HL-60 (cell line): ENCODE measurements at places on chromosomes 13 and 19.

GRCh38 chr19:32917616-32917996, 48.0 kb upstream of the SLC7A9 start:
- DNase-seq: no peak

- DNase-seq: no peak
Measured at GRCh38 chr13:49897713-49898112, 38.4 kb downstream of the SPRYD7 start.

DNA sequence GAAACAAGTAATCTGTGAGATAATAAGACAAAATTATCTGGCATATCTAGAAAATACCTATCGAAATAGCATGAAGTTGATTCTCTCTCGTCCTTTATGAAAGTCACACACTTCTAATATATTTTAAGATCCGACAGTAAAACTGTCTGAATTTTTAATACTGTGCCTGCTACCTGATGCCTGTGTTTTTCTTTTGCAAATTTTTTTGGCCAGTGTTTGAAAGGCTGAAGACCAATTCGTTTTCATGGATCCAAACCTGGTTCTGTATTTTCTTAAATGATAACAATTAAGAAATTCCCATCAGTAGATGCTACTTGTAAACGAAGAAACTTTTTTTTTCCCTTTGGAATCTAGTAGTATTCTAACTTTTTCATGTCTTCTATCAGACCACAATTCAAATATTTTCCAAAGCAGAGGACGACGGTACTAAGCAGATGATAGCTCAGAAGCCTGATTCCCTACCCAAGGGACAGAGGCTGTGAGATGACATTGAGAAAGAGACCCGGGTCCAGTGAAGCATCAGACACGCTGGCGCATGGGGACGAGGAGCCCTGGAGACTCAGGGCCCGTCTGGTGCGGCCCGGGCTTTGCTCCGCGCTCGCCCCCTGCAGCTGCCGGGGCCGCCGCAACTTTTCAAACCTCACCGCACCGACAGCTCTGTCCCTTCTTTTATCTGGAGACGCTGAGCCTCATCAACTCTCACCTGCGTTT, 49.5 kb upstream of the PABPC3 start:
- no peak for DNase-seq

- no peak for DNase-seq
Measured at GRCh38 chr13:112184261-112184660, 117.3 kb downstream of the SOX1 start.

- no peak for DNase-seq
Measured at GRCh38 chr19:29303719-29304090, 90.8 kb upstream of the UQCRFS1 start.

DNA sequence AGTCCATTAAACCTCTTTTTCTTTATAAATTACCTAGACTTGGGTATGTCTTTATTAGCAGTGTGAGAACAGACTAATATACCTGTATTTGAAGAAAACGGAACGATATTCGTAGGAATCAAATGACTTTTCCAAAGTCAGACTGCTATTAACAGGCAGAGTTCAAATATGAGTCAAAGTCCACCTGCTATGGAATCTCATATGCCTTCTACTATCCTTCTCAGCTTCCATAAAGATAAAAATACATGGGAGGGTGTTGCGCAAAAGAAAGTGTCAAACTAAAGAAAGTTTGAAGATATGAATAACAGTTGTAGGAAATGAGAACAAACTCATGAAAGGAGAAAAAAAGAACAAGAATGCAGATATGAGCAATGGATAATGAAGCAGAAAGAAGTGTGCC, 704.6 kb downstream of the EFNB2 start:
- DNase-seq: no peak

- DNase-seq: no peak
Measured at GRCh38 chr13:91719033-91719432, 320.6 kb downstream of the GPC5 start.

- DNase-seq: no peak
Measured at GRCh38 chr19:1914826-1915341, 9.7 kb downstream of the ADAT3 start.

- no peak for DNase-seq
Measured at GRCh38 chr13:81184556-81185265, 843.8 kb upstream of the SPRY2 start.

- no peak for DNase-seq
Measured at GRCh38 chr13:41312176-41312500, 1.1 kb downstream of the NAA16 start.

GRCh38 chr13:113787694-113788093, 28.7 kb downstream of the TMEM255B start:
- DNase-seq: no peak

DNA sequence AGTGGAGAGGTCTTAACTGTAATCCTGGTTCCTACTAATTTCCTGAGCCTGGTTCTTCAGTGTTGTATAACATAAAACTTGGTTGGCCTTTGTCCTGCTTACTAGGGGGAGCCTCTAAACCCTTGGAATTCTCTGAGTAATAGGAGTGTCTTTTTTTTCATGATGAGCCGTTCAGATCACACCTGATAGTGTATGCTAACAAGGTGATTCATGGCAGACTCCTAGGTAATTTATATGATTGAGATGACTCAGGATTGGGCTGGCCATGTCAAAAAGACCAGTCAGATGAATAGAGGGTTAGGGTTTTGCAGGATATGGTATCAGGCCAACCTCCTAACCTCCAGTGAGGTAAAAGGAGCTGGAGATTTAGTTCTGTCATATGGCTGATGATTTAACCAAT, 135.8 kb upstream of the KLF12 start:
- no peak for DNase-seq

GRCh38 chr13:24670961-24671381, 9.2 kb upstream of the ATP12A start:
- DNase-seq: no peak

DNA sequence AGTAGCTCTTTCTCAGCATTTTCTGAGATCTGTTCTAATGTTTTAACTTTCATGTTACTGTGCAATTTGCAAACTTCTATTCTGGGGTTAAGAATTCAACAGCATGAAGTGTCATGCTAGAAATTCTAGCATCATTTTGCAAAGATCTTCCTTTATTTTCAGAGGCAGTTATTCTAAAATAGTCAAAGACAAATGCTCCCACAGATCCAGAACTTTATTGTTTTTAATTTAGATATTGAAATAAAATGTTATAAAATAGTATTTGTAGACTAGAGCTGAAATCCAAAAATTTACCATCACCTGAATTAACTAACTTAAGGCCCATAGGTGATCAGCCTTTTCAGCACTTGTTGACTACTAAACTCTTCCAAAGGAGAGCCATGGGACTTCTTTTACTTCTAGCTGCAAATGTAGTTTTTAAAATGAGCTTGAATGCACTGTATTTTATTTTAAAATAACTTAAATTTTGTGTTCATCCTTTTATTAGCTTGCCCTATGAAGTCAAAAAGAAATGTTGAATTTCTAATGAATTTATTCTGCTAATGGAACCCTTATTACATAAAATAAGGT, 3.2 kb downstream of the MAB21L1 start:
- DNase-seq: no peak

DNA sequence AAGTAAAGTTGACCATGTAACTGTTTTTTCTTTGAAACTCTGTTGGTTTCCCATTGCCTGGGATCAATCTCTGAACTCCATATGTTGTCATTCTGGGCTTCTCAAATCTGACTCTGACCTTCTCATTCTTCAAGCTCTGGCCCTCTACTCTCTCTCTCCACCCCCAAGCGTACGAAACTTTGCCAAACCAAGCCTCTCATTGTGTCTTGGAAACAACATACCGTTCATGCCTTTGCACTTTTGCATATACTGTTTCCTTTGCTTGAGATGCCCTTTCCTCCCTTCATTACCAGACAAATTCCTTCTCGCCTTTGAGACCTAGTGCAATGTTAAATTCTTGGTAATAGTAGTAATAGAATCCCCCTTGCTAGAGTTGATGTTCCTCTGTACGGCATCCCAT, 113.7 kb downstream of the OLFM4 start:
- no peak for DNase-seq

GRCh38 chr13:29591310-29591709, 4.2 kb downstream of the SLC7A1 start:
- DNase-seq: no peak

DNA sequence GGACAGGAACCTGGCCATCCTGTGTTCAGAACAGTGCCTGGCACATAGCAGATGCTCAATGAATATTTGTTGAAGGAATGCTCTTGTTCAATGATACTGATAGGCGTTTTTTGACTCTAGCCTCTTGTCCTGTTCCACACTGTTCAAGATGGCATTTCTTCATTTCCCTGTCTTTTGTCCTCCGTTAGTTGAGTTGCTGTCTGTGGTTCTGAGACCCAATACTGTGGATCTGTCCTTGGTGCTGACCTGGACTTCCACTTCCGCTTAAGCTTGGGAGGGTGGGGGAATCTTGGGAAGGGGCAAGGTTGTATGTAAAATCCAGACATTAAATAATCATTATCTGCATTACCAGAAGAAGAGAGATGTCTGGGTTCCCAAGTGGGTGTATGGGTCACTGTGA, 8.3 kb upstream of the KCNN4 start:
- DNase-seq: no peak

DNA sequence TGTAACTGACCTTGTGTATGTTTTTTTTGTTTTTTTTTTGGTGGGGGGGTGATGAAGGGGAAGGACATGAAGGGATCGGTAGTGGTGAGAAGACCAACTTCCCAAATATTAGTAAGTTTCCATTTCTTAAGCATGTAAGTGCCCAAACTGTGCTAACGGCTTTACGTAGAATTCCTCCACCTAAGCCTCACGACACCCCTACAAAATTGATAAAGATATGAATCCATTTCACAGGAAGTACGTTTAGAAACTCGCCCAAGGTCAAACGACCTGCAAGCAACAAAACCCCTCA, 649 bp downstream of the UQCRFS1 start:
- DNase-seq: no peak

DNA sequence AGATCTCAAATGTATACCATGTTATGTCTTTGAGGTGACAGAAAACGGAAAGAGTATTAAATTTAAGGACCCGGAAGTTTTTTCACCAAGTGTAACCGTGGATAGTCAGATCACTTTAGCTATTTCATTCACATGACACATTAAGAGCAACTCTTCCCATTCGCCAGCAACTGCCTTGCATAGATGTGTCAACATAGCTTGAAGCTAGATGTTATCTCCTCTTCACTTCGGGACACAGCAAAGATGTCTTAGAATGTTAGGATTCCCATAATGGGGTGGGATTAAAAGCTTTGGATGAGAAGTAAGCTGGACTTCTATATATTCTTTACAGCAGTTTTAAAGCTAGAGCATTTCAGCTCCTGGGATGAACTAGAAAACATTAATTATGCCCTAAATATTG, 1135.9 kb upstream of the PCDH20 start:
- DNase-seq: no peak

- DNase-seq: no peak
Measured at GRCh38 chr19:6952956-6953355, 65.6 kb downstream of the ADGRE1 start.

GRCh38 chr13:30745906-30746686, 10.8 kb downstream of the ALOX5AP start:
- peak; percentile 78 for DNase-seq

- no peak for DNase-seq
Measured at GRCh38 chr19:46944918-46945628, 74.6 kb upstream of the NPAS1 start.

GRCh38 chr13:110250258-110250891, 56.6 kb downstream of the COL4A1 start:
- no peak for DNase-seq

GRCh38 chr13:60482012-60482411, 85.0 kb downstream of the TDRD3 start:
- peak; percentile 54 for DNase-seq

- DNase-seq: no peak
Measured at GRCh38 chr13:80527400-80527799, 186.5 kb upstream of the SPRY2 start.

DNA sequence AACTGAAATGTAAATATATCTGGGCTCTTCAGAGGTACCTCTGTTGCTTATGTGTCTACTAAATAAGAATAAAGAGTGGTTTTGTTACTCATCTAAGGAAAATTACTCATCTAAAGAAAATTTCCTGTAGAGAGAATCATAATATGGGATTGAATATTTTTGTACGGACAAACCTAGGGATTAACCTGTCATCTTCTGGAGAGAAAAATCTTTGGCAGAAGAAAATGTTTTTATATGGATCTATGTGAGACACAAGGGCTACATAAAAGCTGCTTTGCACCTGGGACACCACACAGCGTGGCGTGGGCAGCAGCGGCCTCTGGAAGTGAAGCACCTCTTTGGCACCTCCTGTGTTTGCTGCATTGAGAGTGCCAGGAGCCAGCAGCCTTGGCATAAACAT, 242.9 kb upstream of the DACH1 start:
- DNase-seq: no peak

DNA sequence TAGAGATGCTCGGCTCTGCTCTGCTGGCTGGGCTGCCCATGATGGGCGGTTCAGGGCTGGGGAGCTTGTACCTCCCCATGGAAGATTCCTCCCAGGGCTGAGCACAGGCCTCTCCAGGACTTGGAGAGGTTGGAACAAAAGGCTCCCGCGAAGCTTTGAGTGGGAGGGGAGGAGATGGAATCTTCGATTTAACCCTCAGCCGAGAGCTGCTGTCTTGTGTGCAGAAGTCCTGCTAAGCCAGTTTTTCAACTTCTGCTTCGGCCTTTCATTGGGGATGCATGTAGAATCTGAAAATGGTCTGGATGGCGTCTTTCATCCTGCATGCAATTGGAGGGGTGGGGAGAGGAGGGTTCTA, 163.3 kb downstream of the KDM4B start:
- DNase-seq: no peak

GRCh38 chr19:17052439-17052838, 22.8 kb downstream of the HAUS8 start:
- DNase-seq: no peak

DNA sequence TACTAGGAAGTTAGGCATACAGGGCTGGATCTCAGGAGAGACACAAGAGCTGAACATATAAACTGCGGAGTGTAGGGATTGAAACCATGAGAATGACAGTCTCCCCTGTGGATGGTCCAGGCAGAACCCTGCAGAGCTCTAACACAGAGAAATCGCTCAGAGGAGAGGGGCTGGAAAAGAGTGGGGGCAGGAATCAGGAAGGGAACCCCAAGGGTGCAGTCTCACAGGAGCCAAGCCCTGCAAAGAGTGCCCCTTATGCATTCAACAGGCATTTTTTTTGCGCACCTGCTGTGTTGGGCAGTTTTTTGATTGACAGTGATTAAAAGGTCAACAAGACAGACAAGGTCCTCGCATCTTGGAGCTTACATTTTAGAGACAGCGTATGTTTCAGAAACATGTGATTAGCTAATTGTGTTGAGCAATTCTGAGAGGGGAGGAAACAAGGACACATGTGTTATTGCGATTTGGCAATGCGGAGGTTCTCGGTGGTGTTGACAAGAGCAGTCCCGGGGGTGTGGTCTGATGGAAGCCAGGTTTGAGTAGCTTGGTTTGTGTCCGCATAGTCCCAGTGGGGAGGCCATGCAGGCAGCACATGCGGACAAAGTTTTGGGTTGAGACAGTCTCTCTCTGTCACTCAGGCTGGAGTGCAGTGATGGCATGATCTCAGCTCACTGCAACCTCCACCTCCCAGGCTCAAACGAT, 182.6 kb upstream of the IRS2 start:
- peak; percentile 50 for DNase-seq
